ENCODE measurements at places on chromosomes 3 and 15.

DNA sequence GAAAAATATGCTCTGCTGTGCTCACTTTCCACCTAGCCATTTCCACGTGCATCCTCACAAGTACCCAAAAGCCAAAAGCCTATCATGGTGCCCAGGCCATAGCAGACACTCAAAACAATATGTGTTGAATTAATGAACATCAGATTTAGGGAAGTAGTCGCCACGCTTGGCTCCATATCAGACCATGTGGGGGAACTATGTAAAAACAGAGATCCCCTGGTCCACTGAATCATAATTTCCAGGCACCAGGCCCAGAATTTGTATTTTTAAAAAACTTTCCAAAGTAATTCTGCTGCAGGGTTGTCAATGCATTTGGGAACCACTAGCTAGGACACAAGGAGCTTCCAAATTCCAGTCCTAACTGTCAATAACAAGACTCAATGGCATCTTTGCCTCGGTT, 77.3 kb downstream of the CNTN3 start:
- DNase-seq: peak; percentile 79

- no peak for DNase-seq
Measured at GRCh38 chr15:78155355-78155939, 6.3 kb downstream of the IDH3A start.

- peak; percentile 71 for DNase-seq
Measured at GRCh38 chr3:21390136-21390535, 360.9 kb downstream of the ZNF385D start.

DNA sequence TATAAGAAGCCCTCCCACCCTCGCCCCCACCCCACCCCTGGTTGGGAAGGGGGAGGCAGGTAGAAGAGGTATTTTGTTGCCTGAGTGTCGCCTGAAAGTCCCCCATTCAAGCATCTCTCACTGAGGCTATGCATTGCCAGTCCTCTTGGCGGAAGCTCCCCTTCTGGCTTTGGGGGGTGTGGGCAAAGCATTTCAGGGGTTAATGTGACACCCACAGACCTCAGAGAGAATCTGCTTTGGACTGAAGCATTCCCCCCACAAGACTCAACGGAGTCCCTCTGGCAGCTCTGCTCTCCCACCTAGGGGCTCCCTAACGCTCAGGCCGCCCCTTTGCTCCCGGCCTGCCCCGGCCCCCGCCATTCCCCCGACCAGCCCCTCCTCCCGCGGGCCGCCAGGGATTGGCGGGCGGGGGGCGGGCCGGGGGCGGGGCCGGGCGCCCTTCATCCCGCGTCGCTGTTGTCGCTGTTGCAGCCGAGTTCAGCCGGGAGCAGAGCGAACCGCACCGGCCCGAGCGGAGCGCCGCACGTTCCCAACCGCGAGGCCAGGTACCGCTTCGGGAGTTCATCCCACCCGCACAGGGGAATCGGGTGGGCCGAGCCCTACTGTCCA, at the start of gene SLC38A3:
Gene SLC38A3 (plus strand): TSS at position 468 of the 609 bp plus-strand sequence. CDS start 8,929 bp downstream, outside the sequence.
- no peak for DNase-seq

- peak; percentile 82 for DNase-seq
Measured at GRCh38 chr3:188320757-188321156, 166.8 kb downstream of the LPP start.

Measured in fibroblast of skin of back (primary cell).